Subcutaneous preadipocyte (primary cell): ENCODE measurements at places on chromosomes 1 and 21. TPM values are rescaled to one million over a fixed set of nuclear protein-coding genes. Genes with fewer than 3 reads are reported as not detected.

SYT11 gene
- 20.2 and 25.6 TPM in 2 replicates for total RNA-seq

PGLYRP4 gene
- not detected in 2 replicates for total RNA-seq

KCNN3 gene
- under 0.01 TPM in 1 of 2 replicates, not detected in the other for total RNA-seq

TPTE gene
- not detected in 2 replicates for total RNA-seq

MYBPHL gene
- total RNA-seq, result not detected in 2 replicates

NR0B2 gene
- not detected in 2 replicates for total RNA-seq

MROH7 gene
- total RNA-seq, result under 0.01 and 0.37 TPM in 2 replicates

C1orf226 gene
- under 0.01 TPM in 1 of 2 replicates, not detected in the other for total RNA-seq

PTPRU gene
- 8.8 and 20.1 TPM in 2 replicates for total RNA-seq

PLPPR4 gene
- under 0.01 TPM in 2 replicates for total RNA-seq

ERO1B gene
- 2.2 and 2.3 TPM in 2 replicates for total RNA-seq

EYA3 gene
- 14.3 and 18.4 TPM in 2 replicates for total RNA-seq

TRIM17 gene
- under 0.01 TPM in 1 of 2 replicates, not detected in the other for total RNA-seq

CPTP gene
- 12.5 and 12.9 TPM in 2 replicates for total RNA-seq

F13B gene
- total RNA-seq, result not detected in 2 replicates

OR2L5 gene
- not detected in 2 replicates for total RNA-seq

SRP9 gene
- total RNA-seq, result 160 and 169 TPM in 2 replicates

LENEP gene
- not detected in 2 replicates for total RNA-seq

POLR3GL gene
- 10.0 and 12.1 TPM in 2 replicates for total RNA-seq

WNT4 gene
- total RNA-seq, result under 0.01 TPM in 1 of 2 replicates, not detected in the other
